H1 (cell line): ENCODE measurements at places on chromosomes 5 and 9. TPM values are rescaled to one million over a fixed set of nuclear protein-coding genes. Genes with fewer than 3 reads are reported as not detected.
A peak's percentile ranks its signal among the peaks of the same experiment; 100 is the strongest.

Gene PPP2R2B
- 36.6 and 37.1 TPM in 2 replicates for total RNA-seq

GRCh38 chr5:149237662-149238061 lies 34.0 kb upstream of the AFAP1L1 start:
- H3K36me3 ChIP-seq, result no peaks in the 10 kb centered on the region
- DNase-seq, result no peak
- H3K27ac ChIP-seq, result no peak overlapping the region
- H3K4me3 ChIP-seq, result no peak overlapping the region
- H3K4me1 ChIP-seq, result no peaks in the 10 kb centered on the region

DNA sequence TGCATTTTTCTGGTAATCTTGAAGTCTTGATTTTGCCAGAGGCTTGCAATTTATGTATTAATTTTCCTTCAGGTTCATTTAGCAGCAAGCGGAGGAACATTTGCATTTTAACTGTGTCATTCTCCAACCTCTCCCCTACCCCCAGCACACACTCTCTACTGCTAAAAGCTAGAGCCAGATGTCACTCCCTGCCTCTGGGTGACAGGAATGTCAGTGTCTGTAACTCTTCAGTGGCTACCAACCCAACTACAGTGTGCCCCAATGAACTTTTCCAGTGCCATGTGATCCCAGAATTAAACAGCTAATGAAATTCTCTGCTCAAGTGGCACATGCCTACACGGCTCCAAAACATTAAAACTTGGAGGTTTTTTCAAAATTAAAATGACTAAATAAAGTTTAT lies 260.3 kb downstream of the GOLPH3 start:
- no peaks in the 10 kb centered on the region for H3K27me3 ChIP-seq
- no peaks in the 10 kb centered on the region for H3K4me1 ChIP-seq
- no peaks in the 10 kb centered on the region for H3K36me3 ChIP-seq

Gene SLC34A3
- not detected in 2 replicates for total RNA-seq

Gene SLC46A2
- not detected in 2 replicates for total RNA-seq

- H3K27me3 ChIP-seq, result no peaks in the 10 kb centered on the region
- no peak overlapping the region for H3K27ac ChIP-seq
- H3K4me3 ChIP-seq, result no peak overlapping the region
- H3K4me1 ChIP-seq, result no peaks in the 10 kb centered on the region
- no peak for DNase-seq
- H3K36me3 ChIP-seq, result no peaks in the 10 kb centered on the region; the same call in 1 of the 2 replicates
Measured at GRCh38 chr9:114272739-114273431, 50.0 kb upstream of the ORM1 start.

DNA sequence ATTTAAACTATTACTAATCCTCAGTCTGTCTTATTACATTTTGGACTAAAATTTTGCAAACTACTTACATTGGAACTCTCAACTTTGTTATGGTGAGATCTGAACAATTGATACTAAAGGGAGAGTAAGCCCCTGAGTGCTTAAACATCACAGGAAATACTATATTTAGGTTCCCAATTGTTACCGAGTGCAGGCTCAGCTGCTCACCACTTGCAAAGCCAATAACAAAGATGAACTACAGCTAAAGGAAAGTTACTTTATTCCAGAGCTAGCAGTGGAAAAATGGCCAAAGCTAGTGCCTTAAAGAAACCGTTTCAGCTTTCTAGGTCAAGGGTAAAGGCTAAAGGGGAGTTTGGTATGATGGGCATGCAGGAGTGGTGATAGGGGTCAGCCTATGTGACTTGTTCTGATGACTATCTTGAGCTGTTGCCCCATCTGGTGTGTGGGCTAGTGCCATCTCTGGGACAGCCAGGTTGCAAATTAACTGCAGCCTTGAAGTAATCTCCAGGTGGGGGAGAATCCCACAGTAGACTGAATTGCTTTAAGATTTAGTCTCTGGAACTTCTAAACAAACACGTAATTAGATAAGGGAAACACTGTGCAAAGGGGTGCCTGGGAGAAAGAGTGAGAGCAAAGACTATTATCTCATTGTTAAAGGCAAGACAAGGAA lies 7.8 kb upstream of the NDUFB6 start:
- H3K4me3 ChIP-seq, result no peak overlapping the region
- H3K27me3 ChIP-seq, result no peaks in the 10 kb centered on the region
- no peak for DNase-seq
- no peaks in the 10 kb centered on the region for H3K4me1 ChIP-seq

GRCh38 chr9:125134976-125135375 lies 8.4 kb downstream of the SCAI start:
- H3K4me3 ChIP-seq, result no peak overlapping the region
- no peak for DNase-seq
- no peaks in the 10 kb centered on the region for H3K4me1 ChIP-seq
- no peaks in the 10 kb centered on the region for H3K27me3 ChIP-seq

DNA sequence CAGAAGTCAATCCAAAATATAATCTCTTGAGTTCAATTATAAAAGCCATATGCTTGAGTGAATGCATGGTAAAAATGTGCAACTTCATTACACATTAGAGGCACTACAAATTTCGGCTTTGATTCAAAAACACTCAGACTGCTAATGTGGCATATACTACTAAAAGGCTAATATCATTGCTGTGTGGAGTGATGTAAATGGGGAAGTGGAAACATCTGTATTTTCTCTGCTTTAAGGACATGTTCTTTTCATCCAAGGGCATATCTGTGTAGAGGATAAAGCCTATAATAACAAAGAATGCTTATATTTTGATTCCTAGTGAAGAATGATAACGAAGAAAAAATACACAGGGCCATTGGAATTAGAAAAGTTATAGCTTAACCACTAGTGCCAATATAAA lies 643.9 kb upstream of the ZNF608 start:
- no peaks in the 10 kb centered on the region for H3K36me3 ChIP-seq
- no peaks in the 10 kb centered on the region for H3K27me3 ChIP-seq
- no peak overlapping the region for H3K4me3 ChIP-seq
- H3K4me1 ChIP-seq, result no peaks in the 10 kb centered on the region
- H3K27ac ChIP-seq, result no peak overlapping the region

GRCh38 chr5:17819783-17820182 lies 185.5 kb downstream of the TAF11L14 start:
- H3K27me3 ChIP-seq, result no peaks in the 10 kb centered on the region
- no peak overlapping the region for H3K4me3 ChIP-seq
- H3K36me3 ChIP-seq, result no peaks in the 10 kb centered on the region
- H3K27ac ChIP-seq, result no peak overlapping the region

DNA sequence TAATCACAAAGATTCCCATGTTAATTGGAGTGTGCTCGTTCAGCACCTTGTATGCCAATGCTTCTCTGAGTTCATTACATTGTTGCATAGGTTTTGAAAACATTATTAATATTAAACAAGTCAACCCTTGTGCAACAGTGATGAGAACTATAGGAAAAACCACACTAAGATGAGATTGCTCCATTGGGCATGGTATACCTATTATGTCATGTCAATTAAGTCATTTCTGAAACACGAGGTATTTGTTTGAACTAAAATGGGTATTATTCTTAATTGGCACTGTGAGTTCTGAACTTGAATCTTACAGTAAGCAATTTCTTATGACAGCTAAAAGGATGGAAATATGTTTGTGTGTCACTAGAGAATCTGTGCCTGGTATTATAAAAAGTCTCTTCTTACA lies 447.7 kb downstream of the EFNA5 start:
- no peaks in the 10 kb centered on the region for H3K36me3 ChIP-seq
- no peak for DNase-seq
- no peaks in the 10 kb centered on the region for H3K4me1 ChIP-seq
- H3K4me3 ChIP-seq, result no peak overlapping the region
- no peak overlapping the region for H3K27ac ChIP-seq
- peaks cover 3% of the 10 kb centered on the region; the same call in 1 of the 2 replicates for H3K27me3 ChIP-seq

- H3K36me3 ChIP-seq, result no peaks in the 10 kb centered on the region
- no peak overlapping the region for H3K27ac ChIP-seq
- no peak for DNase-seq
- no peak overlapping the region for H3K4me3 ChIP-seq
Measured at GRCh38 chr5:119583684-119584083, 45.7 kb upstream of the FAM170A start.

Gene B4GALT1
- 17.9 and 18.2 TPM in 2 replicates for total RNA-seq

- no peaks in the 10 kb centered on the region for H3K36me3 ChIP-seq
- H3K27ac ChIP-seq, result no peak overlapping the region
- DNase-seq, result no peak
Measured at GRCh38 chr9:78712903-78713613, 416.1 kb downstream of the PSAT1 start.

Gene LCN1
- total RNA-seq, result not detected in 2 replicates

DNA sequence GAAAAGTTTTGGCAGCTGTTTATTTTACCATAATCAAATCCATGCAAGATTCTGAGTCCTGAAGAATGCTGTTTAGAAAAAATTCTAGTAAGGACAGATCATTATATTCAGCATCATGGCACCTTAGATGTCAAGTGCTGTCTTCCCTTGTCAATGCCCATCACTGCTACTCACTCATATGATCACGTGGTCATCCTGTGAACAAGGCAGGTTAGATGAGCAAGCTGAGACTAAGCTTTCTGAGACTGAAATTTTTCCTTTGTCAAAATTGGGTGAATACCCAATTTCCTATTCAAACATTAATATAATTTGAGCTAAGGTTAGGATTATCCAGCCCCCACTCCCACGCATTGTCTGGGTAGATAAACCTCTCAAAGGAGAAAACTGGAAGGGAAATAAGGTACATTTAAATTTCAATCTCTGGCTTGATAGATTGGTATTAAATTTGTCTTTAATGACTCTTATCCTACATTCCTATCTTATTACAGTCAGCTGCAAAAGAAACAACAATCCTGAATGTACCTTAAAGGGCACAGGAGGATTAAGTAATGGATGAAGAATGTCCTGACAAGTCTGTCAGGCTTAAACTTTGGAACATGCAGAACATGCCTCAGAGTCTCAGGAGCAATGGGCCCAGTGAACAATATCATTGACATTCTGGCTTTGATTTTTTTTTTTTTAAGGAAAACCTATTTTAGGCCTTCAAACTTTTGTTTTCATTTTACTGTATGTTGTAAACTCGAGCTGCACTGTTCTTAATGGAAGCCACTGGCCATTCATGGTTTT lies 148.7 kb upstream of the RANBP3L start:
- no peaks in the 10 kb centered on the region for H3K27me3 ChIP-seq
- no peaks in the 10 kb centered on the region for H3K36me3 ChIP-seq
- H3K4me1 ChIP-seq, result peaks cover 3% of the 10 kb centered on the region

DNA sequence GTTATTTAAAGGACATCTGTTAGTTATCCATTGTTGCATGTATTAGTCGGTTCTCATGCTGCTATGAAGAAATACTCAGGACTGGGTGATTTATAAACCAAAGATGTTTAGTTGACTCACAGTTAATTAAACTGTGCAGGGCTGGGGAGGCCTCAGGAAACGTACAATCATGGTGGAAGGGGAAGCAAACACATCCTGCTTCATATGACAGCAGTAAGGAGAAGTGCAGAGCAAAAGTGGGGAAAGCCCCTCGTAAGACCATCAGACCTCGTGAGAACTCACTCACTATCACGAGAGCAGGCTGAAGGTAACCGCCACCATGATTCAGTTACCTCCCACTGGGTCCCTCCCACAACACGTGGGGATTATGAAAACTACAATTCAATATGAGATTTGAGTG lies 2064.1 kb downstream of the MAT2B start:
- no peaks in the 10 kb centered on the region for H3K27me3 ChIP-seq
- no peak overlapping the region for H3K27ac ChIP-seq
- H3K4me1 ChIP-seq, result no peaks in the 10 kb centered on the region
- no peak overlapping the region for H3K4me3 ChIP-seq
- H3K36me3 ChIP-seq, result no peaks in the 10 kb centered on the region; the same call in 1 of the 2 replicates

- no peaks in the 10 kb centered on the region for H3K27me3 ChIP-seq
- no peak overlapping the region for H3K27ac ChIP-seq
- no peak overlapping the region for H3K4me3 ChIP-seq
- H3K36me3 ChIP-seq, result no peaks in the 10 kb centered on the region
Measured at GRCh38 chr9:18976221-18976708, 56.7 kb downstream of the SAXO1 start.

Gene SMIM3
- total RNA-seq, result 10.4 and 13.2 TPM in 2 replicates

GRCh38 chr9:78213712-78214111 lies 22.2 kb upstream of the CEP78 start:
- no peak for DNase-seq
- H3K4me3 ChIP-seq, result no peak overlapping the region

GRCh38 chr9:91427873-91428272 lies 4.2 kb upstream of the NFIL3 start:
- H3K4me1 ChIP-seq, result no peaks in the 10 kb centered on the region
- no peak overlapping the region for H3K27ac ChIP-seq
- H3K27me3 ChIP-seq, result peaks cover 20% of the 10 kb centered on the region
- H3K4me3 ChIP-seq, result no peak overlapping the region
- H3K36me3 ChIP-seq, result no peaks in the 10 kb centered on the region

Gene CD180
- not detected in 2 replicates for total RNA-seq

Gene PCA3
- total RNA-seq, result not detected in 2 replicates

DNA sequence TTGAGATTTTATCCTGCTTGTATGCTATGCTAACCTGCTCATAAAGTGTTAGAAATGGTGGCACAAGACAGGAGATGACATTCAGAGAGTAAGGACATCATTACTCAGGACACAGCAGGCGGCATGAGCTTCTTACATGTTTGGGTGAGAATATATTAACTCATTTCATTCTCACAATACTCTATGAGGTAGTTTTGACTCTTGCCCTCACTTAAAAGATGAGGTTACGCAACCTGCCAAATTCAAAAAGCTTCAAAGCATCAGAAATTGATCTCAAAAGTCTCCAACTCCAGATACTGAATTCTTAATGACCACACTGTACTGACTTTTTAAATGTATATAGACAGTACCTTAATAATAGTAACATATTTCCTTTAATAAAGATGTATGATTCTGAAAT lies 60.8 kb downstream of the CDH18 start:
- H3K27me3 ChIP-seq, result no peaks in the 10 kb centered on the region
- H3K4me1 ChIP-seq, result no peaks in the 10 kb centered on the region
- DNase-seq, result no peak
- no peak overlapping the region for H3K27ac ChIP-seq

DNA sequence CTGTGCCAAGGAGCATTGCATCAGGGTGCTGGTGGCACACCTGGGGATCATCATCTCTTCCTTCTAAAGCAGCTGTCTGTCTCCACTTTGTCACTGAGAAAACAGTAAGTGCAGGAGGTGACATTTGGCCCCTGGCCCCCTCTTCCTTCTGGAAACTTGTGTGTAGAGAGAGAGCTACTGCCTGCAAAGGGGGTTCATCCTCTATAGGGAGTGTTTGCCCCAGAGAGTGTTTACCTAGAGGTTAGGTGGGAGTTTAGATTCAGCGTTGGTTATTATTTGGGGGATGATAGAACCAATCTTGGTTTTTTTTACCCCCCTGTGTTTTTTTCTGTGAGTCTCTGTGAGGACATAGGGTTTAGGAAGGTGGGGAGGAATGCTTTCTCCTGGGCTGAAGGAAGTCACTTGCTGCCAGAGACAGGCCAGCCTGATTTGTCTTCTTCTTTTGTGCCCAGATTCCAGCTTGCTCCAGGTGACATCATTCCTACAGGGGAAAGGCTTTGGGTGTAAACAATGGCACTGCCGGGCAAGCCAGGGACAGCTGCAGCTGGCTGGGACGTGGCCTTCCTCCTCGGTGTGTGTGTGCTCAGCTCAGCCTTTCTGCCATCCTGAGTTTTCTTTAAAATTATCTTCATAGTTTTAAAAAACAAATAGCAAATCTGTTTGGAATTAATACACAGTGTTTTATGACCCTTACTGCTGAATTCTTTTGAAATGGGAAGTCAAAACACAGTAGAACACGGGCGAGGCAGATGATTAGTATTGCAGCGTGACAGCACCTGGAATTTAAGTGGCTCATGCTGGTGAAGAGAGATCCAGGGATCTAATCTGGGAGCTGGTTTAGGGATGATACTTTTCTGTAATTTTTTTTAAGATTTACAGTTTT lies 24.5 kb downstream of the PRRC2B start:
- no peak for DNase-seq
- H3K36me3 ChIP-seq, result no peaks in the 10 kb centered on the region
- no peaks in the 10 kb centered on the region for H3K27me3 ChIP-seq
- peaks cover 46% of the 10 kb centered on the region for H3K4me1 ChIP-seq
- H3K4me3 ChIP-seq, result no peak overlapping the region
- peak overlapping the region; percentile 23; the same call in 1 of the 2 replicates for H3K27ac ChIP-seq

Gene ANGPTL2
- 10.6 and 10.7 TPM in 2 replicates for total RNA-seq
